Stimulated activated CD4-positive, alpha-beta T cell treated with anti-CD3 and anti-CD28 coated beads, Interleukin-2, amount 100 ng/mL, for 48 hours (primary cell): ENCODE measurements at places on chromosomes 1 and 21.

DNA sequence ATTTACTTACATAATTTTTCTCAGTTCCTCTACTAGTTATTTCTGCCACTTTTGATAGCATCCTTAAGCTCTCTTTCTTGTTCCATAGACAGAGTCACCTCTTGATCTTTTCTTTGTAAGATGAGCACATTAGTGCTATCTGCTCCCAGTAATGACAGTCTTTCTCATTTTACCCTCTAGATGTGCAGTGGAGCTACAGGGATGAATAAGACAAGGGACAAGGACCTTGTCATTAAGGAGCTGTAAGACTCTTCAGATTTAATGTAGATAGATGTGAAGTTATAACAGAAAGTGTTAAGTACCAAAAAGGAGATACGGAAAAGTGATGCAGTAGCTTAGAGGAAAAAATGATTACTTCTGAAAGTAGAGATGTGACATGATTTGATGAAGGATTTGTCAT, 20.4 kb downstream of the SCP2 start:
- DNase-seq, result no peak

DNA sequence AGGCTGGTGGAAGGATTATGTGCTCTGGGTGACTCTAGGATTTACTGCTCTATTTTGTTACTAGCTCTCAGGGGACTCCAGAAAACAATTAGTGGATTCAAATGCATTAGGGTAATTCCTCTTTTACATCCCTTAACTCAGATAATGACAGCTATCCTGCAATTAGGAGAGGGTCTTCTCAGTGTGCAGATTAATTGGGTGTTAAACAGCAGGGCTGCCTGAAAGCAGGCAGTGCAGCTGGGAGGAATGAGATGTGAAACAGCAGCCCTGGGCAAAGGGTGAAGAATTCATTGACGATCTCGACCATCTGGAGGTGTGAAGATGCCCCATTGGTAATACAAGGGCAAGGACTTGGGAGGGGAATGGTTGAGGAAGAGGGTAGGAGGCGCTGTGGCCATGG, 66.1 kb downstream of the HTR6 start:
- DNase-seq, result no peak

GRCh38 chr1:204448344-204448964, 36.8 kb upstream of the PPP1R15B start:
- DNase-seq, result no peak

- DNase-seq, result no peak
These were observed 218.0 kb downstream of the DENND1B start for GRCh38 chr1:197557302-197557701.

DNA sequence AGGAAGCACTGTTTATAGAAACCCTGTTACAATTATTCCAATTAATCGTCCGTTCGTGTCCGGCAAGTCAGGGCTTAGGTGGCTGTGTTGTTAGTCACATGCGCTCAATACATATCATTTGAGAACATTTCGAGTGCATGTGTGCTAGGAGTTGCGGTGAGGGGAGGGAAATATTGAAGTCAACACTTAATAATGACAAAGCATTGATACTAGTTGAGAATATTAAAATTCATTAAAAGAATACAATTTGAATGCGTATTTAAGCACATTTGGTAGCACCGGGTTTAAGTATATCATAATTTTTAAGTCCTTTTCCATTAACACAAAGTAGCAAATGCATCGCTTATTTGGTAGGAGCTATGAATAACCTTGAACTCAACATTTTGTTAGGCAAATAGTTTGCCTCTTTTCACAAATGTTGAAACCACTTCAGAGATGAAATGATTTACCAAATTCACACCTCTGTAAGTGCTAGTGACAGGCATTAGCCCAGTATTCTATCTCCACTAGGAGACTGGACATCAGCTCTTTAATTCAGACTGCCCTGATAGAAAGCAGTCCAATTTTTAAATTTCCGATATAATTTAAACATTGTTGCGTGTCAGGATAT, 1.1 kb upstream of the SERBP1 start:
- no peak for DNase-seq

DNA sequence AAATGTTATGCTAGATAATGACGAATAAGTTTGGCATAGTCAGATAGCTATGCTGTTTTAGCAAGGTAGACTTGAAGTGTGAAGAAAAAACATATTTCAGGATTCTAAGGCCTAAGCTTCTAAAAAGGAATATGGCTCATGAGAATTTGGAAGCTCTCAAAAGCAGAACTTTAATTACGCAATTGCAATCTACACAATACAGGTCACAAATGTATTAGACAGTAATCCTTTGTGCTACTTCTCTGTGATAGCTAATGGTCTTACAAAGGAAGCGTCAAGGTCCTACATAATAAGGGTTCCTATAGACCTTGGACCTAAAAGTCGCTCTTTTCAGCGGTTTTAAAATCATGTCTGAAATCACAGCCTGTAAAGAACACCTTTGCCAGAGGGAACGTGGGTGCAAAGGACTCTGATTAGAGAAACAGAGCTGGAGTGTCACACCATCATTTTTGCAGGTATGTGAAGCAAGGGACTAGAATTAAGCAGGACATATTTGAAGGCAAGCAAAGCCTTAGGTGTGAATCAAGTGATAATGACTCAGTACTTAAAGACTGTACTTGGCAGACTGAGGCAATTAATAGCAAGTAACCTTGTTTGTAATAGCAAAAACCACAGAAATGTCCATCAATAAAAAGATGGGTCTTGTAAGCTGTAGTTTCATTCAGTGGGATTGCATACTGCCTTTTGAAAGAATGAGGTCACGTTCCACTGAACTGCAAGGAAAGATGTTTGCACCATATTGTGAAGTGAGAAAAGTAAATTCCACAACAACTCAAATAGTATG, 420.2 kb downstream of the KCTD3 start:
- no peak for DNase-seq

- no peak for DNase-seq
These were observed 77.7 kb downstream of the TOMM20 start for GRCh38 chr1:235050911-235051360.

DNA sequence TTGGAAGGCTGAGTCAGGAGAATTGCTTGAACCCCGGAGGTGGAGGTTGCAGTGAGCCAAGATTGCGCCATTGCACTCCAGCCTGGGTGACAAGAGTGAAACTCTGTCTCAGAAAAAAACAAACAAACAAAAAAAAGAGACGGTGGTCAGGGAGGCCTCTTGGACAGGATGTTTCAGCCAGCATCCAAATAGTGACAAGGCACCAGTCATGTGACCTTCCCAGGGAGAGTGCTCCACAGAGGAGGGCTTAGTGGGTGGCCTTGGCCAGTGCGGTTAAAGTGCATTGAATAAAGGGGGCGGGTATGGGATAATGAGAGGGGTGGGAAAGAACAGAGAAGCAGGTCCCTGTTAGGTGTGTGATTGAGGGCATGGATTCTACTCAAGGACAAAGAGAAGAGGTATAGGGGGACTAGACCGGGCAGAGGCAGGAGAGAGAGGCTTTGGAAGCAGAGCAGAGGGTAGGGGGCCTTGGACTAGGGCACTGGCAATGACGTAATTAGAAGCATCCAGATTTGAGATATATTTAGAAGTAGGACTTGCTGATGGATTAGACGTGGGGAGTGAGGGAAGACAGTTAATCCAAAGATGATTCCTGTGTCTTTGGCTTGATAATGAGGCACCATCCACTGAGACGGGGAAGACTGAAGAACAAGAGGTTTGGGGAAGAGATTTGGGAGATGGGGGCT, 12.0 kb upstream of the RYR2 start:
- no peak for DNase-seq

DNA sequence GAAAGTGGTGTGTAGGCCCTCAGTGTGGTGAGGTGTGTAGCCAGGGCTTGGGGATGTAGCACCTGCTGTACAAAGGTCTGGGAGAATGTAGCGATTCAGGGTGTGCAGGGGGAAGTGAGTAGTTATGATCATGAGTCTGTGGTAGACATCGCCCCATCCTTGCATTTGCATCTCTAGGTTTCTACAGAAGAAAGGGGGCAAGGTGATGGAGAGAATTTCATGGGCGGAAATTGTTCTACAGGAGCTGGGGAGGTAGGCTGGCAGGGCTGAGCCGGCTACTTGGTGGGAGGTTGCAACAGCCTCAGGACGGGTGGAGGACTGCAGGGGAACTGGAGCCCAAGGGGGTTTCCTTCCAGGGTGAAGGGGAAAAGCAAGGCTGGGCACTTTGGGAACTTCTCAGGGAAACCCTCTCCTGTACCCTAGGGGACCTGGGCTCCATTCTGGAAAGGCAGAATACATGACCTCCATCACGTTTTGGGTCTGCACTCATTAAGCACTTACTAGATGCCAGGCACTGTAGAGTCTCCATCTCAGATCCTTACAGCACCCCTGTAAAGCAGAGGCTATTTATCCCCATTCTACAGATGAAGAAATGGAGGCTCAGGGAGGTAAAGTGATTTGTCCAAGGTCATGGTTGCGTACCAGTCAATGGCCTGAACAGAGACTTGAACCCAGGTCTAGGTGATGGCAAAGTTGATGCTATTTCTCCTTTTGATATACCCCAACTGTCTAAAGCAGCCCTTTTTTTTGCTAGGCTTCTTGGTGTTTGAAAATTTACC, 14.5 kb upstream of the TNFRSF1B start:
- DNase-seq, result no peak

GRCh38 chr1:154923695-154924094, 12.8 kb downstream of the PMVK start:
- no peak for DNase-seq

GRCh38 chr1:201281573-201281972, 1.7 kb upstream of the PKP1 start:
- no peak for DNase-seq
